ENCODE measurements at places on chromosomes 3 and 15.

DNA sequence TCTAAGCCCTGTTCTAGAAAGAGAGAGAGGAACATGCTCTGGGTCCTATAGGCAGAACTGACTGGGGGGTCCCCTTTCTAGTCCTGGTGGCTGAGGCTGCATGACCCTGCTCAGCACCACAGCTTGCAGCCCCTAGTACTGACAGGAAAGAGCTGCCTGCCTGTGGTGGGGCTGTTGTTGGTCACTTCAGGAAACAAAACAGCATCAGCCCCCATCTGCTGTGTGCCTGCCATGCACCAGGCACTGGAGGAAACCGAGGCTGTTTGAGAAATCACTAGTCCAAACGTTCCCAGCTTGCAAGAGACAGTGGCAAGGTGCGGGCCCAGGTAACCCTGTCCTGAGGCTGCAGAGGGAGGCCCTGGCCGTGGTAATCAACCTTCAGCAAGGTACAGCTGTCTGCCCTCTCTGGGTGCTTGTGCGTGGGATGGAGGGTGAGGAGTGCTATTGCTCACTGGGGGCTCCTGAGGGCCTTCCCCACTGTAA is 90.6 kb downstream of the IQSEC1 start:
- no peak for DNase-seq

- DNase-seq = no peak
These were observed 249.7 kb upstream of the TTC14 start for GRCh38 chr3:180352261-180352660.

GRCh38 chr3:197912741-197913476 is 37.1 kb upstream of the RPL35A start:
- DNase-seq = no peak

- no peak for DNase-seq
These were observed 465.6 kb upstream of the ZNF385D start for GRCh38 chr3:22216601-22217000.

DNA sequence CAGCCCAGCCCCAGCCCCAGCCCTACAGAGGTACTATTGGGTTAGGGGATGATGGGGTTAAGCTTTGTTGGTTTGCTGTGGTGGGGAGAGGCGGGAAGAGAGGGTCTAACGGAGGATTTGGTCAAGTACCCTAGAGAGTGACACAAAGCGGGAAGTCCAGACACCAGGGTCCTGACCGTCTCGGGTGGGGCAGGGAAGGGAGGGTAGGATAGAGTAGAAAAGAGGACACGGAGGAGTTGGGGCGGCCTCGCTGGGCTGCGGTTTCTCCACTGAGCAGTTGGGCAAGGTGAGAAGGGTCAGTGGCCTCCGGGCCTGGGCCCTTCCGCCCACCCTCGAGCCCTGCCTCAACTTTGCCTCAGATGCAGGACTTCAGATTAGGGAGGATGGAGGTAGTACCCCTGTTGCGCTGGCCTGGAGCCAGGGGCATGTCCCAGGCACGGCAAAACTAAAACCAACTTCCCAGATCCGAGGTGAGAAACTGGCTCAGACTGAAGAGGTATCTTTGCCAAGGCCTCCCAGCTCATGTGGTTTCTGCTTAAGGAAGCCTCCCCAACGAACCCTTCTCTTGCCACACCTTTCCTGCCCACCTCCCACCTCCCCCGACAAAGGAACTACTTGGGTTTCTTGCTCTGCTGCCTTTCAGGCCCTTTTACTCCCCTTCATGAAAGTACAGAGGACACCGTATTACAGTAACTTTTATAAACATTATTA is 551 bp downstream of the PML start:
- DNase-seq = no peak

DNA sequence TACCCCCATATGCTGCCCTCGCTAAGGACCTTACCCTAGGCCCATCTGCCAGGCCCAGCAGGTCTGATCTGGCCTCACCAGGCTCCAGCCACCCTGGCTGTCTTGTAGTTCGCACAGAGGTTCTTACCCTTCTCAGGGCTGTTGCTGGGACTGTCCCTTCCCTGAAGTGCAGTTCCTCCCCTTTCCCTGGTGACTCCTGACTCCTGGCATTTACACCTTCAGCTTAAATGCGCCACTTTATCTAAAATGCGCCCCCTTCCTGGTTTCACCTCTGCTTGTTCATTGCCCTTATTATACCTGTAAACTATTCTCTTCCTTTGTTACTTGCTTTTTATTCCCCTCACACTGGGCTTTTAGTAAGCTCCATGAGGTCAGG is 835 bp upstream of the TTLL3 start:
- peak; percentile 42 for DNase-seq

- no peak for DNase-seq
These were observed 54.5 kb upstream of the ATP11B start for GRCh38 chr3:182738583-182739411.
